ENCODE measurements at places on chromosomes 11 and 22.

- DNase-seq: no peak
Measured at GRCh38 chr22:28419919-28420318, 259.7 kb downstream of the TTC28 start.

GRCh38 chr11:67666676-67667489 lies 7.5 kb downstream of the ALDH3B2 start:
- DNase-seq: no peak

DNA sequence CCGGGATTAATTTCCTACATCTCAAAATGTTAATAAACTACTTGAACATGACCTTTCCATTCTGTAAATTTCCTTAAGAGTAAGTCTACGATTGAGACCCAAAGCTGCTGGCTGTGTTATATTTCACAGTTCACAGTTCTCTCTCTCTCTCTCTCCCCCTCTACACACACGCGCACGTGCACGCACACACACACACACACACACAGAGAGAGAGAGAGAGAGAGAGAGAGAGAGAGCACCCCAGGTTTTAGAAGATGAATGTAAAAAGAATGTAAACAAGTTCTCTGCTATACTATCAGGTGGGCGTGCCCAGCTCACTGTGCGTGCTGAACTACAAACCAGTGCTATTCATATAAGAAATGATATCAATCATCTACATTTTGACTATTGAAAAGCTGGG lies 3.3 kb downstream of the BDNF start:
- no peak for DNase-seq

- DNase-seq: no peak
Measured at GRCh38 chr11:81444297-81444696, 1289.4 kb downstream of the FAM181B start.

GRCh38 chr11:60830478-60831142 lies 11.3 kb upstream of the CCDC86 start:
- DNase-seq: no peak

GRCh38 chr11:117725048-117725734 lies 71.8 kb downstream of the DSCAML1 start:
- no peak for DNase-seq
